ENCODE measurements at places on chromosomes 7 and 10.

GRCh38 chr7:67786021-67786420 lies 789.4 kb downstream of the TYW1 start:
- DNase-seq = no peak

- DNase-seq = no peak
Measured at GRCh38 chr7:50362712-50363282, 58.3 kb downstream of the IKZF1 start.

GRCh38 chr7:90520484-90520883 lies 51.0 kb downstream of the PTTG1IP2 start:
- DNase-seq = no peak

DNA sequence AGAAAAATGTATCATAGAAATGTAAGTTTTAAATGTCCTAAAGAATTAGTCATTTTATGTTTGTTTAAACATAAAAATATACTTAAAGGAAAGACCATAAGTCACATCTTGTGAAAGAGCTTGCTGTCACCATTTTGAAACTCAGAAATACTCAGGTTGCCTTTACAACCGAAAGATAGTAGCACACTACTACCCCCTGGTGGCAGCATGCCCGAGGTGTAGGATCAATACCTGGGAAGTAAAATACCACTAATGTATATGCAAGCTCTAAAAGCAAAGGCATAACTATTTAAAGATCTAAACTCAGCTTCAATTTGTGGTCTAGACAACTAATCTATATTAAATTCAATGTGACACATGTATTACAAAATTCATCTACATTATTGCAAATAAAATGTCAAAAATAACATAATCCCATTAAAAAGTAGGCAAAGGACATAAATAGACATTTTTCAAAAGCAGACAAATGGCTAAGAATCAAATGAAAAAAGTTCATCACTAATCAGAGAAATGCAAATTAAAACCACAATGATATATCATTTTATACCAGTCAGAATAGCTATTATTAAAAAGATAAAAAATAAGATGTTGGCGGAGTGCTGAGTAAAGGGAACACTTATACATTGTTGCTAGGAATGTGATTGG lies 47.7 kb upstream of the FGL2 start:
- DNase-seq = peak; percentile 49

GRCh38 chr7:24866004-24866615 lies 108.8 kb upstream of the GSDME start:
- no peak for DNase-seq

DNA sequence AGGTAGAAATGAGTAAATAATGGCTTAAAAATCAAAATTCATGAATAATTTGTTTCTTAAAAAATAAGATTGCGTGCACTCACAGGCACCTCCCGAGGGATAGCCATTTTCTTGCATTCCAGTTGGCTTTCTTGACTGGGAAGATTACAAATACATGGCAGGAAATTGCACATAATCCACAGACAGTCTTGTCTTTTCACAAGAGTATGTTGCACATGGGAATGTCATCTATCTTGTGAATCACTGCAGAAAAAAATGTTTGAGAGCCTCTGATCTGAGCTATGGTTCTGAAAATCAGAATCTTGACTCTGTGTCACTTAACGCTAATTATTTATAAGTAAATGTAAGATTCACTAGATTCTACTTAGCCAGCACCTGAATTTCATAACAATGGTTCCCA lies 74.1 kb upstream of the PRKG1 start:
- no peak for DNase-seq

DNA sequence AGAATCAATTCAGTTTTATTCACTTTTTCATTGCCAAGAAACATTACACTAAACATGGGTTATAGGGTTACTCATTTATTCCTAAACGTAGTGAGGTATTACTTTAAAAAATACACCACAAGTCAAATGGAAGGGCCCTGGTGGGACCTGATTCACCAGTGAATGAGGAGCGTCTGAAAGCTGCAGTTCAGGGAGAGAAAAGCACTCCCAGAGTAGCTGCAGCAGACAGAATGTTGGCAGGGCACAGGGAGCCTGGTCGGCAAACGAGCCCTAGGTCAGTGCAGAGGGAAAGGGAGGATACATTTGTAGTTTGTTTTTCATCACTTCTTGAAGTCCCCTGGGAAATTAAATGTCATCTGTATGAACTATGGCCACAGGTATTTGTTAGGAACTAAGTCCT lies 361.7 kb upstream of the ETV1 start:
- no peak for DNase-seq

DNA sequence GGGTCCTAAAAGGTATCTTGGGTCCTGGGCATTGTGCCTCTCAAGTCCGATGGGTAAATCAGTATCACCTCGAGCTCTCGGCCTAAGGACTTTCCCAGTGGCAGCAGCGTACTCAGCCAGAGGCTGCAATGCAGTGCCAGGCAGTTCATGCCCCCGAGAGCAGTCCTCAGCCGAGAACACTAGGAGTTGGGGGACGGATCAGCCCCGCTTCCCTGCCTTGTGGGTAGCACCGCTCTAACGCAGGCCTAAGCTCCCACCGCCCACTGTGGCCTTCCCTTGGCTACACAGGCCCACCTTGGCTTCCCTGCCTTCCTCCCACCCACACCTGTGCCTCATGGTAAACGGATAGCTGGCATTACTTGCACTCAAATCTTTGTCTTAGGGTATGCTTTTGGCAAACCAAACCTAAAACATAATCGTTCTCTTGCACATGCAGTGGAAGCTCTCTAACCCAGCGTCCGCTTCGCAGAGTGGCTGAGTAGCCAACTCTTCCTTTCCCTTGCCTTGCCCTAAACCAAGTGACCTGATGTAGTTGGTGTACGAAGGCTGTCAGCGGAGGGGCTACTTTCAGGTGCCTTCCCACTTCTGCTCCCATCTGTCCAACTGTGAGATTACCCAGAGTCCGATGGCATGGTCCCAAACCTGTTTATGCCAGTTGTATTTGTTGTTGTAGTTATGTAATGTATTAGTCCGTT lies 73.2 kb upstream of the CHST15 start:
- no peak for DNase-seq

DNA sequence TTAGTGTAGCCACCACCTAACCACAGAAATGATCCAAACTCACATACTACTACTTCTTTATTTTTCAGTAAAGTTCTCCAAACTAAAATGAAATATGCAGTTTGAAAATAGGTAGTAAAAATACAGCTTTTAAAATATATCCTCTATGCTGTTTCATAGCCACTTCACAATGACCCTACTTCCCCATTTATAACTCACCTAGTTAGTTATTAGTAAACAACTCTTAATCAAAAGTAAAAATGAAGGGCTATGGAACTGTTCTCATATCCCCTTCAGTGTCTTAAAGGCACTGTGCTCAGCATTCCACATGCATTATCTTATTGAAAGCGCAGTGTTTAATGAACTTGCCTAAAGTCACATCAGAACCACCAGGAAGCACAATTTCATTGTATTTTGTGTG lies 43.5 kb downstream of the KMT2C start:
- DNase-seq = no peak

DNA sequence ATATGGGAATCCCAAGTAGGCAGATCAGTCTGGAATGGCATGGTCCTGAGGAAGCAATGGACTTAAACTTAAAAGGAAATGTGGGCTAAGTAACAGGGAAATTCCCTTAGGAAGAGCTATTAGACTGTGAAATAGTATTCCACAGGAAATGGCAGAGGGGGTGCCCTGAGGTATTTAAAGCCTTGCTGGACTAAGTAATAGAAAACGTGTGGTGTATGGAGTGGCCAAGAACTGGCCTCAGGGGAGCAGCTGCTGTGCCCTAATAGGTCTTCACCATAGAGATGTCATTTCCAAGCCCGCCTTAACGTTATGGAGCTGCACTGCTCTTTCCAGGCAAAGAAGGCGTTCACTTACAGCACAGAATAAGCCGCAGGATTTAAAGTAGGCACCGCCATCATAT lies 365.2 kb upstream of the ZMIZ1 start:
- DNase-seq = no peak

GRCh38 chr7:128362670-128363069 lies 1.2 kb upstream of the PRRT4 start:
- no peak for DNase-seq

- DNase-seq = no peak
Measured at GRCh38 chr10:7488418-7488829, 77.6 kb upstream of the SFMBT2 start.

DNA sequence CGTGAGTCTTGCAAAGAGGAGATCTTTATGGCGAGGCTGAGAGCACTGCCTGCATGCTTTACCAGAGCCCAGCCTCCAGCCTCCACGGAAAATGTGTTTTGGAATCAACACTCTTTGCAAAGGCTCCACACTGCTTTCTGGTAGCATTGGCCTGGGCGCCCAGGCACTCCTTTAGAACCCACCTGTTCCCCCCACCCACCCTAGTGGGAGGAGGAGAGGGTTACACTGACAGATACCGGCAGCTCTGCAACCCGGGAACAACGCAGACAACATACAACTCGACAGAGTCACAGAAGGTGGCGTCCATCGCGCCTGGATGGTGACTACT lies 5.5 kb upstream of the MNX1 start:
- no peak for DNase-seq

DNA sequence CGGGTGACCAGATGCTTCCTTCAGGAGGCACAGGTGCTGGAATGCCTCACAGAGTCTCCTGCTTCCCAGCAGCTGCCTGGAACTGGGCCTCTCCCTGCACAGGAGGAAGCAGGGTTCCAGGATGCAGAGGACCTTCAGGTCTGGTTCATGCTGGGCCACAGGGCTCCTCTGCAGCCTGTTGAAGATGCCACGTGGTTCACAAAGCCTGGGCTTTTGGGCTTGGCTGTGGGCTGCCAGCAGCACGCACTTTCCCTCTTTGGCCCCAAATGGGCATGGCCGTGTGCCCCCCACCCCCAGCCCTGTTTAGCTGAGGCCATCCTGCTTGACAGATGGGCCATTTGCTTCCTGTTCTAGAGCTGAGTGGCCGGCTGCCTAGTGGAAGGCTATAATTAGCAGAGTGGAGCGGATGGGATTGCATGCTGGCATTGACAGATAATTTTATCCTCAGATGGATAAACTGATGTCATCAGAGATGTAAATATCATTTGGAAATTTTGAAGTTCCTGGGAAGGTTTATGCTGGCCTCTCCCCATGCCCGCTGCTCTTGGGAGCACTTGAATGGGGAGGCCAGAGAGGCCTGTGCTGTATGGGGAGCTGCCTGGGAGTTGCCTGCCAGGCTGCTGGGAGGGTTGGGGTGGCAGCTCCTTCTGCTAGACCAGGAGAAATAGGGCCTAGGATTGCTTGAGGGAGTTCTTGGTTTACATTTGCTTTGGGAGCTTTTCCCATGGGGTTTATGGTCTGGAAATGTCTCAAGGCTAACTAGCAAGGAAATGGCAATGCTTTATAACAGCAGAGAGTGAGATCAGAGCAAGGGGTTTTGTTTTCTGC lies 28.2 kb downstream of the TSPAN15 start:
- DNase-seq = peak; percentile 65

- no peak for DNase-seq
Measured at GRCh38 chr10:48739170-48739569, 54.5 kb downstream of the WDFY4 start.

GRCh38 chr7:2909471-2910039 lies 65.4 kb upstream of the GNA12 start:
- no peak for DNase-seq

DNA sequence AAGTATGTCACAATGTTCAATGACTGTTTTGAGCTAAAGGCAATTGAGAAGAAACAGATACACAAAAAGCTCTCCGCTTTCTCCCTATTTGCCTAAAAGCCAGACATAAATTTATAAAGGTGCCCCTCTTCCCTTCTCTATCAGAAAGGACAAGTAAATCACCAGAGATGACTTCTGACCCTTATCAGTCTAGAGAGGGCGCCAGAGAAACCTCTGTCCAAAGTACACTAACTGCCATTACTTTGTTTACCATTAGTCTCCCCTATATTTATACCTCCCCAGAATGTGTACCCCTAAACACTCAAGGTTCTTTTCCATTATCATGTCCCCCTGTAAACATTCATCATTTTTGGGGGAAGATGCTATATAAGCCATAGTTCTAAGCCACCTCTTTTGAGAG lies 49.3 kb downstream of the TPK1 start:
- no peak for DNase-seq

GRCh38 chr7:88391247-88391646 lies 84.6 kb upstream of the STEAP4 start:
- DNase-seq = no peak

DNA sequence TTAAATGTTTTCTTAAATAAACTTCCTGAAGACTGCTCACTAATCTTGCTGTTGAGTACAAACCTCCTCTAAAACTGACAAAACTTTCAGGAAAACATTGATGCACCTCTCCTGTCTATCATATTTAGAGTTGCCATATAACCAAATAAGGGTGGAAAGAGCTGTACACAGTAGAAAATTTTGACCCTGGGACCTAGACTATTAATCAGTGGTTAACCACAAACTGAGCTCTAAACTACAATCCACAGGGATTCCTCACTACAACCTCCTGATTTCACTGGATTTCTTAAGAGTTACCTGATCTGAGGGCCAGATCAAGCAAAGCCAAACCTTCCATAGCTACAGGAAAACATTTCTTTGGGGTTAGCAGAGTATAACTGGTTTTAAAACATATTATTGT lies 39.9 kb upstream of the WNT16 start:
- DNase-seq = no peak

GRCh38 chr10:7389346-7389745 lies 21.5 kb downstream of the SFMBT2 start:
- no peak for DNase-seq

DNA sequence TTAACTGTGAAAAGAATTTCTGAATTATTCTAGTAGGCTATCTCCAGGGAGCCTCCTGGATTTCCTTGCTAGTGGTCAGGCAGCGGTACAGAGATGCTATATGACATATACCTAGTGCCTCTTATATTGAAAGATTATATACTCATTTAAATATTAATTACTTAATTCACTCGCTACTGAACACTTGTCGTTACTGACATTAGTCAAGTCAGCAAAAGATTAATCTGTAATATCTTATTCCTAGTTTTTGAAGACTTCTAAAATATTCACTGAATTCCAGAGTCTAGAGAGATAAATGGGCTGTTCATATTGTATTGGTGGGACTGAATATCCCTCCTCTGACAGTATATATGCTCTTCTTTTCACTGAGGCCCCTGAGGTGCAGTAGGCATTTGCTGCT lies 2.9 kb downstream of the SEMA3E start:
- no peak for DNase-seq

DNA sequence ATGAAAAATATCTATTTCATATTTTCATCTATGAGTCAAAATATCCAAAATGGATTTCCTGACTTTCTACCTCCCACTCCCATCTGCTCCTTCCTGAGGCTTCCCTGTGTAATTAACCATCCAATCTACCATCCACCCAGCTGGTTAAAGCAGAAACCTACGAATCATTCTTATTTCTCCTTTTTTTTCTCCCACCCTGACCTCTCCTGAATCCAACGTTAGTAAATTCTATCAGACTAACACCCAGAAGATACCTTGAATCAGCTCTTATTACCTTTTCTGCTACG lies 3.7 kb upstream of the LIPF start:
- DNase-seq = no peak

GRCh38 chr7:27709137-27710075 lies 30.6 kb upstream of the TAX1BP1 start:
- no peak for DNase-seq

Data from dorsolateral prefrontal cortex (tissue), 122 donors.